Aorta (tissue), 5 donors: ENCODE measurements at places on chromosomes 11 and 22.
A peak's percentile ranks its signal among the peaks of the same experiment; 100 is the strongest.

GRCh38 chr11:31960126-31960525 lies 130.7 kb upstream of the RCN1 start:
- no peak for DNase-seq

GRCh38 chr11:64007160-64007628 lies 21.0 kb downstream of the OTUB1 start:
- no peak for DNase-seq

DNA sequence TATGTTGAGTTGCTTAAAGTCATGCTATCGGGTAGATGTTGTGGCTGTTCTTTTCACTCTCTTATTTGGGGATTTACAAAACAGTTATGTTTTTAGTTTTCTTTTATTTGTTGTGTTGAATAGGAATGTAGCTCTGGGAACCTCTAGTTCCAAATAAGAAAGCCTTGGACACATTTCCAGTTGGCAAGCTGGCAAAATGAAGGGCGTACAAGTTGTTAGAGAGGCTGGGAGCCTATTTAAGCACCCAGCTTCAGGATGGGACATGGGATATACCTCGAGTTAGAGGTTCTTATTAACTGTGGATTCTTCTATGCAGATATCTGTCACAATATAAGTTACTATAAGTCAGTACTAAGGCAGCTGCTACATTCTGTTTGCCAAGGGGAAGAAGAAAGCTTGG lies 22.8 kb downstream of the PPARA start:
- DNase-seq: no peak

- DNase-seq: peak; percentile 74
Observed at GRCh38 chr11:111978028-111978771, 41.1 kb downstream of the DIXDC1 start.

DNA sequence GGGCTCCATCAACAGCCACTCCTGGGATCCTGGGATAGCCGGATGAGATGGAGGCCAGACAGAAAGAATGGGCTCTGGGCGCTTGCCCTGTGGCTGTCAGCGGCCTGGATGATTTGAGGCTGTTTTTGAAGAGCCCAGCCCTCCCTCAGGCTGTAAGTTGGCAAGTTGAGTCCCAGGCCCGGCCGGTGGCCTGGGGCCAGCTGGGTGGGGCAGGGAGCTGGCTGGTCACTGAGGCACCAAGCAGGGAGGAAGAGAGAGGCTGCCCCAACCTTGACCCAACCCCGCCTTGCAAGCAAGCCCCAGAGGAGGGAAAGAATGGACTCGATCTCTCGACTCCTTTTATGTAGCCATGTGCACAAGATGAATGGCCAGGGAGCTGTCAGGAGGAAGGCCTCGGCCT lies 34.9 kb downstream of the RIBC2 start:
- peak; percentile 87 for DNase-seq
